ENCODE measurements at places on chromosomes 4 and X. TPM values are rescaled to one million over a fixed set of nuclear protein-coding genes. Genes with fewer than 3 reads are reported as not detected.

The GAGE12F gene
- not detected for total RNA-seq

The CLGN gene
- 0.93 TPM for total RNA-seq

GRCh38 chrX:56284269-56284668 lies 52.1 kb downstream of the KLF8 start:
- DNase-seq: no peak

DNA sequence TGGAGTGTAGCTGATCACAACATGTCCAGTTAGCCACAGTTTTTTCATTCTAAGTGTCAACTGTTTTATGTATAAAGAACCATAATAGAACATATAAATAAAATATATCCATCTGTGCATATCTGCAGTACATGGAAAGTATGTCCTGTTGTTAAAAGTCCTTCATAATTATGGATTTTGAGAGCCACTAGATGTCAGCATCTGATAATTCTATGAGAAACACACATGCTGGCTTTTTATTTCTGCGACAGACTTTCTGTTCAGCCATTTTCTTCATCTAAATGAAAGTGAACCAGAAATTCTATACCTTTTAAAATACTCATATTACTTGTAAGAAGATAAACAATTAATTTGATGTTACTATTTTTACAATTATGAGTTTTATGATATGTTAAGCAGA lies 251.5 kb downstream of the GPM6A start:
- DNase-seq: no peak

DNA sequence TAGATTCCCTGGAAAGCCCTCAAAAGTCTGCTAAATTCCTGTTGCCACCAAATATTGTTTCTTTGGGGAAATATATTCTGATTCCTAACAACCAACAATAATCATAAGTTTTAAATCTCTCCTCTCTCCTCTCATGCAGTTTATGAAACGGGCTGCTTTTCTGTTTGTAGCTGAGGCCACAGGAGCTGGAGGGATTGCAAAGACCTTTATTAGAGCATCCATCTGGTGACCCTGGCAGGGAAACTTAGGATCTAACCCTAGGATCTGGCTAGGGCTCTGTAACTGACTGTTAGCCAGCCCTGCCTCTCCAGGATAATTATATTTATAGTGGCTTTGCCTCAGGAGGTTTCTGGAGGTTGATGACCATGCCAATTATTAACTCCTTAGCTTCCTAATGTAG lies 56.9 kb downstream of the SMAD1 start:
- DNase-seq: no peak

- no peak for DNase-seq
Observed at GRCh38 chr4:145805490-145805889, 125.5 kb downstream of the C4orf51 start.

The UGT8 gene
- 2.8 TPM for total RNA-seq

The OCRL gene
- total RNA-seq: 20.5 TPM

The GPR50 gene
- not detected for total RNA-seq

GRCh38 chr4:8698341-8699062 lies 105.9 kb downstream of the CPZ start:
- DNase-seq: peak; percentile 54

DNA sequence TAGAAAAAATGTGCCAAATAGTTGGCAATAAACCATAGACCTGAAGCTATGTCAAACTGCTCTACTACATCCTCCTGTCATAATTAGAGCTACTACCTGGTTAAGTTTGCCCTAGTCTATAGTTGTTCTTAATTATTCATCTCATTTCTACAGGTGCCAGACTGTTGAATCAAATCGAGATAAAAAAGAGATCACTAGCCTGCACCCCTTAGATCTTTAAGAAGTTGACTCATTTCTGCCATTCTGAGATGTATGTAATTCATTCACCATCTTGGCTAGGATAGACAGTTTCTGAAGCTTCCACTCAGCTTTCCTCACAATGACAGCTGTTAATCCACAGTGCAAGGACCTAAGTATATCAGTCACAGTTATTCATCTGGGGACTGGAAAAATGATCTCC lies 452.1 kb upstream of the BOD1L1 start:
- no peak for DNase-seq

The TENT5D gene
- not detected for total RNA-seq

The PABPC1L2B gene
- not detected for total RNA-seq

- no peak for DNase-seq
Observed at GRCh38 chrX:49257846-49258748, 6.4 kb downstream of the FOXP3 start.

DNA sequence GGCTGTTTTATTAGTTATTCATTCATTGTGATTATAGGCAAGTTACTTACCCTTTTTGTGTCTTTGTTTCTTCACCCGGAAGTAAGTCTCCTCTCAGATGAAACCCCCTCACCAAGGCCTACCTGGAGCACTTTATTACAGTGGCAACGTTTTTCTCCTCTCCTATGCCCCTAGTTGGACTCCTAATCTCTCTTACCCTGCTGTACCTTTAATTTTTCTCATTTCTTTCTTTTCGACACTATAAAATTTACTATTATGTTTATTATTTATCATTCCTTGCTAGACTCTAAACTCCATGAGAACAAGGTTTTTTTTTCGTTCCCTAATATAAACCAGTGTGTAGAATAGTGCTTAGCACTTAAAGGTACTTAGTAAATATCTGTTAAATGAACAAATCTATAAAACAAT lies 17.5 kb downstream of the STAP1 start:
- DNase-seq: no peak

The ETNPPL gene
- total RNA-seq: not detected
